Esophagus squamous epithelium (tissue), 5 donors: ENCODE measurements at places on chromosomes 11 and 22.

DNA sequence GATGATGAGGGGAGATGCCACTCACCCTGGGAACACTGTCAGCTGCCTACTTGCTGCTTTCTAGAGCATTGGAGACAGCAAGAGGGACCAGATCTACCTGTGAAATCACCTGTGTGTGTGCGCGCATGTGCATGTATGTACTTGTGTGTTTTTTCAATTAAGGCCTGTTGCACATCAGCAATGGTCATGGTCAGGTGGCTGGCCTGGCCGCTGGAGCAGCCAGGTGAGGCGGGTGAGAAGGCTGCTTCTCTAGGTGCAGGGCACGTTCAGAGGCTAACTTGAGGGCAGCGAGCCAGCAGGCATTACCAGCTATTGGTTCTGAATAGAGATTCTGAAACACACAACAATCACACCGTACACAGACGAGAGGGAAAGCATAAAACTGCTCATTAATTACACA, 65.1 kb downstream of the PARVG start:
- no peak for DNase-seq

- DNase-seq, result no peak
Observed at GRCh38 chr11:57761301-57762234, at the start of gene CTNND1. CTNND1 (plus strand) TSS chr11:57761802; CDS start chr11:57791479, 29,677 bp downstream.

DNA sequence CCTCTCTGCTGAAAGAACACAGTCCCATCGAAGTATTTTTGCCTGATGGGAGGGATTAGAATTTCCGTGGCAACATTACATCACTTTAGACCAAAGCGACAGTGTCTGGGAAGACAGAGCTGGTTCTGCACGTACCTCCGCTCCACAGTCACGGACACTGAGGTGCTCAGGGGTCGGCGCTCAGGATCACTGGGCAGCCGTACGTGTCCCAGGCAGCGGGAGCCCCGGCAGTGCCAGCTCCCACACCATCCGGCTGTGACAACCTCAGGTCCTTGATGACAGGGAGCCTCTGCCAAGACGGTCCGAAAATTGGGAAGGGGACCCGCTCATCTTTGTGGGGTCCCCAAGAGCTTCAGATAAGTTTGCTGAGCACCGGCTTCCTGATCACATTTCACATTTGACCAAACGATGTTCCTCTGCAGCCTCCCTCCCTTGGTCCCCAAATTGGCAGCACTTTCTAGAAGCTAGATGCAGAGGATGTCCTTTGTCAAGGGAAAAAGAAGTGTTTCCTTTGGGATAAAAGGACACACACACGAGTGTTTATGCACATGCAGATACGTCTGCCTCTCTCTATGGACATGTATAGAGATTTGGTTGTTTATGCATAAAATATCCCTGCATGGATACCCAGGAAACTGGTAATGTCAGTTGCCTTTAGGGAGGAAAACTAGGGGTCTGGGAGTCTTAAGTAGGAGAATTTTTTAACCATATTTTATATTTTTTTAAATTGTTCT, 61.6 kb upstream of the LINC01488 start:
- DNase-seq, result no peak

- DNase-seq, result no peak
Observed at GRCh38 chr22:40529821-40530220, 106.7 kb downstream of the MRTFA start.

GRCh38 chr11:44835296-44835695, 108.5 kb downstream of the TSPAN18 start:
- no peak for DNase-seq

DNA sequence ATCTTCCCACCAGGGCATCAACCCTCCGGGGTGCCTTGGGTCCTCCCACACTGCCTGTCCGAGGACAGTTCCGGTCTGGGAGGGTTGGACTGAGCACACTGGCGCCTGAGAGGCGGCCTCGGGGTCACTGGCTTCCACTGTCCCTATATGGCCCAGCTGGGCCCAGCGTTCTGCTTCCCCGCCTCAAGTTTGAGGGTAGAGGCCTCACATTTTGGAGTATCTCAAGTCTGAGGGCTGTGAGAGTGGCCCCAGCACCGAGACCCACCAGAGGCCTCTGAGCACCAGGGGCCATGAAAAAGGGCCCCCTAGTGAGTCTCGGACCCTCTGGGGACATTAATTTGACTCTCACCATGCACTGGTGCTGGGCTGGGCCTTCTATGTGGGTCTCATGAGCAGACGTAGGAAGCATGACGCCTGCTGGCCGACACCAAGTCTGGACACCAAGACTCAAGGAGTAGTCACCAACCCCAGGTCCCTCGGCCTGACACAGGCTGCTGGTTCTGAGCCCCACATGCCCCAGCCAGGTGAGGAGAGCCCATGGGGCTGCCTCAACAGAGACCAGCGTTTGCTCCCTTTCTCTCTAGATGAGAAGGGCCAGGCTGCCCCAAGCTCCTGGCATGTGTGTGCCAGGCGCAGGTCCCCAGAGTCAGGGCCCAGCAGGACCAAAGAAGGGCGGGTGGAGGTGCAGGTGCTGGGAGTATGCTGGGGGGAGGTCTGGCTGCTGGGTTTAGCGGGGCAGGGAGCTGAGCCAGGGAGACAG, 27.5 kb downstream of the ARVCF start:
- DNase-seq, result no peak

GRCh38 chr11:69215784-69216415, 60.2 kb downstream of the SMIM38 start:
- no peak for DNase-seq
